M059J (cell line): ENCODE measurements at places on chromosomes 11 and 22.

DNA sequence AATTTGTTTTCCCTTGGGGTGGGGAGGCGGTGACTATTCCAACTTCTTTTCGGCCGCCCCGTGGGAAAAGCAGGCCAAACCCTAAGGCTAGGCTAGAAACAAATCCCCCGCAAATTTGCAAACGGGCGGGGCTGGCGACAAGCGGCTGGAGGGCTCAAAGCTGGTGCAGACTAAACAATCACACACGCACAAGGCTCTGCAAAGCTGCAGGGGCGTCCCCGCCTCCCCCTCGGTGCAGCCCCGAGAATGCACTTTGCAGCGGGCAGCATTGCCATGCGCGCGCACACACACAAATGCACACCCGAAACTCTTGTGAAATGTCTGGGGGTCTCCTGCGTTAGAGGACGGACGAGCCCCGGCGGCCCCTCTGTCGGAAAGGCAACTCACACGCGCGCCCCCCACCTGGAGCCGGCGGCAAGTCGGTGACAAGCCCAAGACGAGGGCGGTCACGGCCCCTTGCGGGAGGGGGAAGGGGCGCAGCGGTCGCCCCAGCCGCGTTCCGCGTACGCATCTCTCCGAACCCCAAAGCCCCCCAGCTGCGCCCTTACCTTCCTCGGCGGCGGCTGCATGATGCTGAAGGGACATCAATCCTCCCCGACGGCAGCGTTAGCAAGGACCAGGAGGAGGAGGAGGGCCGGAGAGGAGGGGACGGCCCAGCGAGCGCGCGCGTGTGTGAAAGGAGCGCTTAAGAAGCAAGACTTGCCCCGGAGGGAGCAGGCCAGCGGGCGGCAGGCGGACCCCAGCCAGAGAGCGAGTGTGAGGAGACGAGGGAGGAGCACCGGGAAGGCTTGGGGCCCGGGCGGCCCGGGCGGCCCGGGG lies 600 bp downstream of the FCHSD2 start:
- DNase-seq: peak; percentile 78

DNA sequence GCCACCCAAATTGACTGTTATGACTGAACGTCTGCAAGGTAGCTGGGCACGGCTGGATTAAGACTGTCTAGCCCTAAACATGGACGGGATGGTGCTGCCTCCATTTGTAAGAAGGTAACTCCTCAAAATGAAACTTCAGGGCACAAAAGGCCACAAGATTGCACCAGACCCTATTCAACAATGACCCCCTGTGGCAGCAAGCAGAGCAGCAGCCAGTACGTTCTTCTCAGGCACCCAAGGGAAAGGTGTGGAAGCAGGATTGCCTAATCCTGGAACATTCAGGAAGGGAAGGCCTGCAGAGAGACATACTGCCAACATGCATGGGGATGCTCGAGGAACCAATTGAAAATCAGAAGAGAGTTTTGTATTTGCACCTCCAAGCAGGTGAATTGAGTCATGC lies 4.5 kb upstream of the TBX10 start:
- peak; percentile 17 for DNase-seq

- no peak for DNase-seq
These were observed 71.3 kb downstream of the KCNC1 start for GRCh38 chr11:17805873-17806272.

- DNase-seq: no peak
These were observed 331.3 kb downstream of the MN1 start for GRCh38 chr22:27470169-27470772.

DNA sequence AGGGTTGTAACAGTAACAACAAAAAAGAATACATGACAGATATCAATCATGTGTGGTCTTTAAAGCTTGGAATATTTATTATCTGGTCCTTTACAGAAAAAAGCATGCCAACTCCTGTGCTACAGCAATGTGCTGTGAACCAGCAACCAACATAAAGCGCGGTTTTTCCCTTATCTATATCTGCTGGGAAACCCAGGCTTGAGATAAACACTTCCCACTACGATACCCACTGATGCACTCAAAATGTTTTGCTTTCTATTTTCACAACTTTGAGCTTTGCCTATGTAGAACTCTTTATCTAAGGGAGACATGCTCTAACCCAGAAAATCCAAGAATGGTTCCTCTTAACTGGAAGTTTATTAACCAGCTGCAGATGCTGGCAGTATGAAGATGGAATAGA lies 19.0 kb downstream of the ZBED5 start:
- no peak for DNase-seq

DNA sequence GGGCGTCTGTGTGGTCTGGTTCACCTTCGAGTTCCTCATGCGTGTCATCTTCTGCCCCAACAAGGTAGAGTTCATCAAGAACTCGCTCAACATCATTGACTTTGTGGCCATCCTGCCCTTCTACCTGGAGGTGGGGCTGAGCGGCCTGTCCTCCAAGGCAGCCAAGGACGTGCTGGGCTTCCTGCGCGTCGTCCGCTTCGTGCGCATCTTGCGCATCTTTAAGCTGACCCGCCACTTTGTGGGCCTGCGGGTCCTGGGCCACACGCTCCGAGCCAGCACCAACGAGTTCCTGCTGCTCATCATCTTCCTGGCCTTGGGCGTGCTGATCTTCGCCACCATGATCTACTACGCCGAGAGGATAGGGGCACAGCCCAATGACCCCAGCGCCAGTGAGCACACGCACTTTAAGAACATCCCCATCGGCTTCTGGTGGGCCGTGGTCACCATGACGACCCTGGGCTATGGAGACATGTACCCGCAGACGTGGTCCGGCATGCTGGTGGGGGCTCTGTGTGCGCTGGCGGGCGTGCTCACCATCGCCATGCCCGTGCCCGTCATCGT lies 37.3 kb downstream of the KCNC1 start:
- DNase-seq: no peak

DNA sequence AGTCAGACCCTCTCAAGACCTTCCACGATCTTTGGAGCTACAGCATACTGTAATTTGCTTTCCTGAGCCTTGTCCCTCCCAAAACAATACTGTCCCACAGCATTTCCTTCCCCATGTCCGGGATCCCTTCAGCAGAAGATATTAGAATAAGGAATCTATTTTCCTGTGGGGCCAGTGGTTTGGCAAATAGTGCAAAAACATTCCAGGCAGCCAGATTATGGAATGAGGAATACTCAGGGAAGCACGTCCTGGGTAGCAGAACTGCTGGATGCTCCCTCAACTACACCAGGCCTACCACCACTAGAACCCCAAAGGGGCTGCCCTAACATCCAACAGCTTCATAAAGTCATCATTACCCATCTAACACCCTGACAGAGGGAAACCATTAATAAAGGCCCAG lies 61.5 kb downstream of the AAMDC start:
- DNase-seq: no peak

- DNase-seq: peak; percentile 20
These were observed 212.8 kb downstream of the DSCAML1 start for GRCh38 chr11:117584056-117584830.

- DNase-seq: no peak
These were observed 159.6 kb upstream of the E2F8 start for GRCh38 chr11:19400296-19400695.

GRCh38 chr11:66845143-66845875 lies 2.1 kb downstream of the RCE1 start:
- no peak for DNase-seq
